ENCODE measurements at places on chromosomes 4 and X. TPM values are rescaled to one million over a fixed set of nuclear protein-coding genes. Genes with fewer than 3 reads are reported as not detected.

AR gene
- 0.43 TPM for total RNA-seq

SLC6A8 gene
- 10.3 TPM for total RNA-seq

RNF175 gene
- not detected for total RNA-seq

MAGIX gene
- total RNA-seq, result 8.5 TPM

DNA sequence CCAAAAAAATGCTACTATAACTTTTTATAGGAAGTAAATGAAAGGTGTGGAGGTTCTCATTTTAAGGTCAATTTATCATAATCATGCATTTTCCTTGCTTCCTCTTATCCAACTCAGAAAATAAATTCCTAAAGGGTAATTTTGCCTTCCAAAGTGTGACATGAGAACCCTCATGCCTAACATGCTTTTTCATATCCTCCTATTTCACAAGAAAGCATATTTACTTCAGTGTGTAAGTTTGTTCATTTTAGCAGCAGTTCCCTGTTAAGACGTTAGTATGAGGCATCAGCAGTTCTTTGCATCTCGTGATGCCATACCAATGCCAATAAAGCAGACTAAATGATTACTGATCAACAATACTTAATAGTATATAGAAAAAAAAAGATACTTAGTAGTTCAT, 18.4 kb downstream of the WDFY3 start:
- H3K27ac ChIP-seq, result no peak overlapping the region
- H3K36me3 ChIP-seq, result no peaks in the 10 kb centered on the region
- DNase-seq, result no peak
- no peak overlapping the region for H3K4me3 ChIP-seq
- H3K4me1 ChIP-seq, result peaks cover 24% of the 10 kb centered on the region

DNA sequence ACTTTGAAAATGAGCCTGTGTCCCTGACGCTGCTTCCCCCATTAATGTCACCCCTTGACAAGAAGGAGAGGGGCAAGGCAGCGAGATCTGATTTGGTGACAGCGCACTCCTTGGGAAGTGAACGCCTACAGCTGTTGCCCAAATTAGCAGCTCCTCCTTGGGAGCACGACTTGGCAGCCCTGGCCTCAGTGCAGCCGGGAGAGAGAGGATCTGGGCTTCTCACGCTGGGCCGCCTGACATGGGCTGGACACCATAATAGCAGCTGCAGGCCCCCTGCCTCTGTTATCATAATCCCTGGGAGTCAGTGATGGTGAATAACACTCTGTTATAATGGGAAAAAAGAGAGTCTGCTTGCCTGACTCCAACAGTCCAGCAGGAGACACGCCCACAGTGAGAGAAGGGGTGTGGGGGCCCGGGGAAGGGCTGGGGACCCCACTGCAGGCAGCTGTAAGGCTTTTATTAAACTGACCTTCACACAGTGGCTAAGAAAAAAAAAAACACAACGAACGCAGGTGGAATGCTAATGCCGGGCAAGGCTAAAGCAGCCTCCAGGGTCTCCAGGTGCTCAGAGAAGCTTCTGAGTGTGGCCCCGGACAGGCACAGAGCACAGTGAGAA, 73.3 kb downstream of the PSAPL1 start:
- H3K4me1 ChIP-seq, result no peaks in the 10 kb centered on the region
- DNase-seq, result no peak
- H3K27me3 ChIP-seq, result no peaks in the 10 kb centered on the region
- no peaks in the 10 kb centered on the region for H3K36me3 ChIP-seq
- H3K27ac ChIP-seq, result no peak overlapping the region
- no peak overlapping the region for H3K4me3 ChIP-seq

- no peaks in the 10 kb centered on the region for H3K4me1 ChIP-seq
- H3K36me3 ChIP-seq, result no peaks in the 10 kb centered on the region
- H3K27me3 ChIP-seq, result no peaks in the 10 kb centered on the region
- DNase-seq, result no peak
- no peak overlapping the region for H3K27ac ChIP-seq
These were observed 174.9 kb upstream of the PCDH18 start for GRCh38 chr4:137707102-137707620.
